NCI-H187 (cell line): ENCODE measurements at places on chromosomes 16 and 17.

DNA sequence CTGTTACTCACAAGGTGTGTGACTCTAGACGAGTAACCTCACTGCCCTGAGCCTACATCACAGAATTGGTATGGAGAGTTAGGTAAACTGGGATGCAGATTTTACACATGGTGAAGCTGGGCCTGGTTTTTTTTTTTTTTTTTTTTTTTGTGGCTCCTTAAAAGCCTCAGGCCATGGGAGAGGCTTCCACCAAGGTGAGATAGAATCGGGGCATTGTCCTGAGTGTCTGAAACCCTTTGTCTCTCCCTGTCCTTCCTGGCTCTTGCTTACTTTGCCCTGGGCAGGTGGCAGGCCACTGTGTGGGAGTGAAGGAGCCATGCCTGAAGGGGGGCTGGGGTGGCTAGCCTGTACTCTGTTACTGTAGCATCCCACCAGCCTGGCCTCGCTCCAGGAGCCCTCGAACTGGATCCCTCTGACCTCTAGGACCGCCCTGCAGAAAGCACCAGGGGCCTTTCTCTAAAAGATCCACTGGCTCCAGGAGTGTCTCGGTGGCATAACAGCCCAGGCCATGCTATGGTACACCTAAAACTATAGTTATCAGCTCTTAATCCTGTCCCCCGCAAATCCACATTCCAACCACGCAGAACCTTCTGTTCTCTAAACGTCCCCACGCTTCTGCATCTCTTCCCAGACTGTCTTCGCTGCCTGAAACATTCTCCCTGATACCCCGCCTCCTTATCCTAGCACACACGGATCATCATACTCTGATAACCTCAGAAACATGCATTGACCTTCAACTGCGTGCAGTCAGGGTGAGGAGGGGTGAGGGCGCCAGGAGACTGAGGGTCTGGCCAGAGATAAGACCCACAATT is 1.7 kb upstream of the SLC13A2 start:
- no peak for DNase-seq

DNA sequence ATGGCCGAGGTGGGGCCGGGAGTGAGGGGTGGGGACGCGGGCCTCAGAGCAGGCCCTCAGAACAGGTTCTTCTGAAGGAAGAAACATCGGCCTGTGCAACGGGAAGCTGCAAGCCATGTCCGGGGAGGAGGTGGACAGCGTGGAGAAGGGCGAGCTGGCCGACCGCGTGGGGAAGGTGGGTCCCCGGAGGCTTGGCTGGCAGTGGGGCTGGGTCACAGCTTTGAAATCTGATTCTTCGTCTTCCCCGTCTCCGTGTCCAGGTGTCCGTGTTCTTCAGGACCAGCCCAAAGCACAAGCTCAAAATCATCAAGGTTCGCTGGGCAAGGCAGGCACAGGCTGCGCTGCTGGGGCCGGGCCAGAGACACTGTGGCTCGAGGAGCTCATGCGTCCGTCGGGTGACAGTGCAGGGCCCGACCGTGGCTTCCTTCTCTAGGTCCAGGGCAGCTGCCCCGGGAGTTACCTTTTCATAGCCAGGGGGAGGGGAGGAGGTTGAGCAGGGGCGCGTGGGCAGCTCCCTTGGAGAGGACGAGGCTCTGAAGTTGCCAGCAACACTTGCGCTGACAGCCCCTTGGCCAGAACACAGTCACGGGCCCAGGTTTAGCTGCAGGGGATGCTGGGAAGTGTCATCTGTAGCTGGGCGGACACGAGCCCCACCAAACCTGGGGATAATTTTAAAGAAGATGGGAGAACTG is 51.3 kb downstream of the MEAK7 start:
- no peak for DNase-seq

DNA sequence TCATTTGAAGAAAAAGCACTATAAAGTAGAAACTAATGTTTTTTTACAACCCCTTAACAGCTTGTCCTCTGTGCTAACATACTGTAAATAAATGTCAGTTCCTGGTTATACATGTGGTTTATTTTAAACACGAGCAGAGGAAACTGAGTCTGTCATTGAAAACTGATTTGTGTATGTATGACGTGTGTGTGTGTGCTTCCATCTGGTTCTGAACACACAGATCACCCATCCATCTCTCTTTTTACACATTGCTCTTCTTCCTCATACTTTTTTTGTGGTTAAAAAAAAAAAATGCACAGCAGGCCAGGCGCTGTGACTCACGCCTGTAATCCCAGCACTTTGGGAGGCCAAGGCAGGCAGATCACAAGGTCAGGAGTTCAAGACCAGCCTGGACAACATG is 49.5 kb downstream of the ZNF423 start:
- no peak for DNase-seq

- DNase-seq = no peak
Measured at GRCh38 chr17:36994438-36994837, 45.7 kb downstream of the AATF start.

DNA sequence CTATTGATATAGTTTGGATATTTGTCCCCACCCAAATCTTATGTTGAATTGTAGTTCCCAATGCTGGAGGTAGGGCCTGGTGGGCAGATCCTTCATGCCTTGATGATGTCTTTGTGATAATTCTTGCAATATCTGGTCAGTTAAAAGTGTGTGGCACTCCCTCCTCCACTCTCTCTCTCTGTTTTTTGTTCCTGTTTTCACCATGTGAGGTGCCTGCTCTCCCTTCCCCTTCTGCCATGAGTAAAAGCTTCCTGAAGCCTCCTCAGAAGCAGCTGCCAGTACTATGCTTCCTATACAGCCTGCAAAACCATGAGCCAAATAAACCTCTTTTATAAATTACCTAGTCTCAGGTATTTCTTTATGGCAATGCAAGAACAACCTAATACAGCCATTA is 47.3 kb downstream of the TOM1L2 start:
- DNase-seq = no peak

DNA sequence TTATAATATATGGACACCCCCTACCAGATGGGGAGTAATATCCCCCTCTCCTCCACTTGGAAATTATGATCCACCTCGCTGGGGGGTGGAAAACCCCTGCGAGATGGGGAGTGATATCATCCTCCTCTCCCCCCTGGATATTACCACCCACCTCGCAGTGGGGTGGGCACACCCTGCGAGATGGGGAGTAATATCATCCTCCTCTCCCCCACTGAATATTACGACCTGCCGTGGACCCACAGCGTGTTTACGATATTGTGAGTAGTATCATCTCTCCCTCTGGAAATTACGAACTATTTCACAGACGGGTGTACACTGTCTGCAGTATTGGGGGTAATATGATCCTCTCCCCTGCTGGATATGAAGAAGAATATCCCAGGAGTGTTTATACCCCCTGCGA is 228.3 kb upstream of the WSCD1 start:
- no peak for DNase-seq

GRCh38 chr17:10247810-10248209 is 49.4 kb upstream of the GAS7 start:
- no peak for DNase-seq
